ENCODE measurements at places on chromosomes 5 and 9. TPM values are rescaled to one million over a fixed set of nuclear protein-coding genes. Genes with fewer than 3 reads are reported as not detected.

DNA sequence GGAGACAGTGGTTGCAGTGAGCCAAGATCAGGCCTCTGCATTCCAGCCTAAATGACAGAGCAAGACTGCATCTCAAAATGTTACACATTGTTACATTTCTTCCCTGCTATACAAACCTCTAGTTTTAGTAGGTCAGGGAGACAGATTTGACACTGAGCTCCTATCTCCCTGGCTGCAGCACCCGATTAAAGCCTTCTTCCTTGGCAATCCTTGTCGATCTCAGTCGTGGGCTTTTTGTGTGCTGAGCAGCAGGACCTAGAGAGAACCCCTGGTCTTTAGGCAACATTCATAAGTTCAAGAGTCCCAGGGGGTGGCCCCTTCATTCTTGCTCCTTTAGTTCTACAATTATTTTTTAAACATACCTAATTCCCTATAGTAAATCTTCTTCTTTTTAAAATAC lies 13.0 kb downstream of the SERINC5 start:
- DNase-seq = no peak

DNA sequence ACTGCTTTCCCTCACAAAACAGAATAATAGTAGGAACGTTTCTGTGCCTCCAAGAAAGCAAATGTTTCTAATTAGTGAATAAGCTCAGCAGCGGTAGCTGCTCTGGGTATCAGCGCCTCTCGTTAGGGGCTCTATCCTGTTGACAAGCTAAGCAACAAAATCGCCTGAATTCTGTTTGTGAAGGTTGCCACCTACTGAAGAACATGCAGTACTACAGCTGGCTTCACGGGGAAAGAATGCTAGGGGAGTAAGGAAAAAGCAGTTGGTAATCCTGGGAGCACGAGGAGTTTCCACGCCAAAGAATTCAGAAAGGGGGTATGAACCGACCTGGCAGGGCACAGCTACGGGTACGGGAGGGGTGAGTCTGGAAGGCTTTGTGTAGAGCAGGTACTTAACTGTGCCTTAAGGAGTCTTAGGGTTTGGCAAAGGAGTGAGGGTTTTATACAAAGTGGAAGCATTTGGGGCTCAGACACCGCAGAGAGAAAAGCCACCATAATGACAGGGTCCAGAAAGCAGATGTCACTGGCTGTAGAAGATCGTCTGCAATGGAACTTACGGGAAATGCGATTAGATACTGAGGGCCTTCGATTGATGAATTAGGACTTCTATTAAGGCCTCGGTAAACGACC lies 171.7 kb downstream of the TTC39B start:
- peak; percentile 20 for DNase-seq

- no peak for DNase-seq
These were observed 5.5 kb upstream of the N4BP3 start for GRCh38 chr5:178107756-178108310.

DNA sequence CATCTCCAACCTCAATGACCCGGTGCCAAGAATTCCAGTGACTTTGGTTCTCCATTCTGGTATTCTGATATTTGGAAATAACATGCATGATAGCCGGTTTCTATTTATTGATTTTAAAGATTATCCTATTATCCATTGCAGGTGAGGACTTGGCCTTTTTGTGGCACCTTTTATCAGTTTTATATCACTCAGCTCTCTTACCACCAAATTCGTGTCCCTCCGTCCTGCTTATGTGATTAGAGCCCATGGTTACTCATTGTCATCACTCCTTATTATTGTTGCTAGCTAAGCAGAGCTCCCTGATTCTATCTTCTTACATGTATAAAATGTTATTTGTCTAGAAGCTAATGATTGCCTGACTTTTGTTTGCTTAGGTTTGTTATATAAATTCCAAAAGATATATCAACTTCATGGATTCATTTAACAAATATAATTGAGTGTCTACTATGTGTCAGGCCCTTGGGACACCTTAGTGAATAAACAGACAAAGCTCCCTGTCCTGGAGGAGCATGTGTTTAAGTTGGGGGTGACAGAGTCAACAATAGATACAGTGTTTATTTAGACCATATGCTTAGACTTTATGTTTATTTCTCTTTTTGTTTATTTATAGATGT lies 138.2 kb downstream of the ADAMTS16 start:
- no peak for DNase-seq

GRCh38 chr5:173484569-173484968 lies 131.9 kb downstream of the BOD1 start:
- no peak for DNase-seq

GRCh38 chr9:109560470-109561132 lies 62.5 kb upstream of the PTPN3 start:
- DNase-seq = peak; percentile 77

GRCh38 chr9:32136700-32137339 lies 247.6 kb upstream of the ACO1 start:
- DNase-seq = no peak

DNA sequence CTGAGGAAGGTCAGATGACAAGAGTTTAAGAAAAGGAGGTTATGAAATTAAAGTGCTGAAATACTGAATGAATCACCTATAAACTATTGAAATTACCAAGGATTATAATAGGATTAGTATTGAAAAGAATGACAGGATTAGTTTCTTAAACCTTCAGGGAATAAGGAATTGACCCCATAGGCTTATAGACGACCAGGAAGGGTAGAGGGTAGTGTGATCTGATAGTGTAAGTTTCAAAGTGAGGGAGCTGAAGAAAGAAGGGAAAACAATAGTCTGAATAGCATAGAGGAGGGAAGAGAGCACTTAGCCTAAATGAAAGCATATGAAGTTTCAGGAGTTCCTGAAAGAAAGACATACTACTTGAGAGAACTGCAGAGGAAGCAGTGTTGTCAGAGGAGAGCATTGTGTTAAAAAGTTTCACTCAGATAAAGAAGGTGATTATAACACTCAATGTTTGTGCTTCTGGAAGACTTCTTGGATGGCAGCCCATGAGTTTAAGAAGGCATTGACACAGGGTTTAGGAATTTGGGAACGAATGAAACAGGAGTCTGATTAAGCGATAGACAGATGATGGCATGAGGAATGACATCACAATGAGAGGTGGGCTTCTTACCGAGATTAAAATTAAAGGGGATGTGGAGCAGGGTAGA lies 557.9 kb upstream of the GRAMD2B start:
- DNase-seq = no peak

DNA sequence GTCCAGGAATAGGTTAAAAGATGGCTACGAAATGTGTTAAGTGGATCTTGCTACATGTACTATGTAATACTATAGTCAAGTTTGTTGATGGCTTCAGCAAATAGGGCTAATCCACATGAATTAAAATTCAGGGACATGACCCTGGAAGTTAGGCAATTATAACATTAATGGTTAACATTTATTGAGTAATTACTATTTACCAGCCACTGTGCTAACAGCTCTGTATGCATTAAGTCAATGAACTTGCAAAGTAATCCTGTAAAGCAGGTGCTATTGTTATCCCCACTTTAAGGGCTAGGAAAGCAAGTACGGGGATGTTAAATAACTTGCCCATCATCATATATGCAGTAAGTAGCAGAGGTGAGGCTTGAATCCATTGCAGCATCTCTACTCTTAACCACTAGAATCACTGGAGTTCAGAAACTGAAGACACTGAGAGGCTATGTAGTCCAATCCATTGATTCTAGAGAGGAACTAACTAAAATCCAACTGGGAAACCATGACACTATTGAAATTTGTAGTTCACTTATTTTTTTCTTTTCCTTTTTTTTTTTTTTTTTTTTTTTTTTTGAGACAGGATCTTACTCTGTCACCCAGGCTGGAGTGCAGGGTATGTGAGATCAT lies 77.5 kb upstream of the SPINK5 start:
- no peak for DNase-seq

GRCh38 chr5:23257656-23258055 lies 249.8 kb upstream of the PRDM9 start:
- DNase-seq = no peak

Gene FOXD4
- 0.15 TPM for total RNA-seq

Gene ZNG1E
- 15.9 TPM for total RNA-seq

Gene SLC2A6
- 1.8 TPM for total RNA-seq

Gene PCDHGB2
- 0.55 TPM for total RNA-seq

Gene DPH7
- 25.2 TPM for total RNA-seq
